Fibroblast of lung (primary cell): ENCODE measurements at places on chromosomes 6 and 20. TPM values are rescaled to one million over a fixed set of nuclear protein-coding genes. Genes with fewer than 3 reads are reported as not detected.
A peak's percentile ranks its signal among the peaks of the same experiment; 100 is the strongest.

- no peak for DNase-seq
Observed at GRCh38 chr6:2229742-2230141, 15.7 kb downstream of the GMDS start.

DNA sequence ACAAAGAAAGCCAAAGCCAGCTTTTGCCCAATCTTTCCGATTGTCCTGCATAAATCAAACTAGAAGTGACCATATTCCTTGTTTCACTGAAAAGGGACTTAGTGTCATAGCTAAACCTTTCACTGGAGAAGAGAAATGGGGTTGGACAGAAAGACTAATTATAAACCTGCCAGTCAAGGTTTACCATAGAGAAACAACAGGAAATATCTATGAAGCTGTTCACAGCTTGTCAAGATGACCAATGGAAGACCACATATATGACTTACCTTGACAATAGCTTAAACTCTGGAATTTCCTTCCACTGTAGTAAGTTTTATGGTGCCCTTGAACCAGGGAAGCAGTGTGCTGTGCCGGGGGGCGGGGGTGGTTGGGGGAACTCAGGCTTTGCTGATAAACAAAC is 107.7 kb upstream of the PHACTR1 start:
- DNase-seq = no peak

DNA sequence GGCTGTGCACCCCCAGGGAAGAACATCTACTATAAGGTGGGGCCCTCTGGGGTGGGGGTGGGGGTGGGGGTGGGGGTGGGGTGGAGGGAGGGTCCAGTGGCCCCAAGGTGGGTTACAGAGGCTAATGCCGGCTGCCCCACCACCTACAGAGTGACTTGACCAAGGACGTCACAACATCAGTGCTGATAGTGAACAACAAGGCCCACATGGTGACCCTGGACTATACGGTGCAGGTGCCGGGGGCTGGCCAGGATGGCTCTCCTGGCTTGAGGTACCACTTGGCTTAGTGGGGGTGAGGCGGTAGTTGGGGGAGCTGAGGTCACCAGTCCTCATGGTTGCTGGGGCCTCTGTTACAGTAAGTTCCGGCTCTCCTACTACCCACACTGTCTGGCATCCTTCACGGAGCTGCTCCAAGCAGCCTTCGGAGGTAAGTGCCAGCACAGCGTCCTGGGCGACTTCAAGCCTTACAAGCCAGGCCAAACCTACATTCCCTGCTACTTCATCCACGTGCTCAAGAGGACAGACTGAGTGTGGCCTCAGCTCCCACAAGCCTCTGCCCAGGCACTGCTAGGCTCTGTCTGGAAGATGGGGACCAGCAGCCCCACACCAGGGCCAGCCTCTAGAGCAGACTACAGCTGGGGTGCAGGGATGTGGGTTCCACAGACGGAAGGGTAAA is 2.8 kb downstream of the GNMT start:
- no peak for DNase-seq

DNA sequence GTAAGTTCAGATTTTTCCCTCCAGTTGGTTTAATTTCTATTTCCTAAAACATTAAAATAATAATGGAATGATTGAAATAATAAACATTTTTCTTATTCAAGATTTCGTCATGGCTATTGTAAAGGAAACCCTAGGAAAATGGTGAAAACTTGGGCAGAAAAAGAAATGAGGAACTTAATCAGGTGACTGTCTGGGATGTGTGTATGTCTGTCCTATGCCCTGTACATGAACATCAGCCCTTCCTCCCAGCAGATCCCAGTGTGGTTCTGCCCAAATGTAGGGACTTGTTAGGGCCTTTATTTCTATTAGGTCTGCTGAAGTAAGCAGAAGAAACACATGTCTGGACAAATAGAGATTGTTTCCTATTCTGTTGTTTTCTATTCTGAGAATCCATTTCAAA is 13.1 kb downstream of the RIOK1 start:
- no peak for DNase-seq

DNA sequence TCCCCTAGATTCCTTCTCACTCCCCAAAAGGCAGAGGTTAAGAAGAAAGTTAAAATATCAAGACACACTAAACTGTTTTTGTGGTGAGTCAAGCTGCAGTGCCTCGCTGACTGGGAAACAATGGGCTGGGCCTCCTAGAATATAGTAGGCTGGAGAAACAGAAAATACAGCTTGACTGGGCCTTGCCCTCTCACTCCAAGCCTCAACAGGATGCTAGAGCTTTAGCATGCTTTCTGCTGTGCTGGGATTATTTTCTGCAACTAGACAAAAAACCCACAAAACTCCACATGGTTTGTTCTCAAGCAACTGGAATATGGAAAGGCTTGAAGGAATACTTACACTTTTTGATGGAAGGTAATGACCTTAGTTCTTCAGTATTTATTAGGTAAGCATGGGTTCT is 27.9 kb downstream of the FOXO3 start:
- peak; percentile 76 for DNase-seq

- DNase-seq = no peak
Observed at GRCh38 chr6:155325700-155326516, 11.6 kb upstream of the TFB1M start.

The SRSF12 gene
- total RNA-seq = 0.33 and 0.51 TPM in 2 replicates

The TAB2 gene
- total RNA-seq = 18.7 and 27.2 TPM in 2 replicates

The CAGE1 gene
- total RNA-seq = under 0.01 and 0.17 TPM in 2 replicates

The SOX4 gene
- 38.1 and 41.9 TPM in 2 replicates for total RNA-seq

- DNase-seq = peak; percentile 78
Observed at GRCh38 chr20:35619196-35620095, 3.8 kb downstream of the SPAG4 start.

DNA sequence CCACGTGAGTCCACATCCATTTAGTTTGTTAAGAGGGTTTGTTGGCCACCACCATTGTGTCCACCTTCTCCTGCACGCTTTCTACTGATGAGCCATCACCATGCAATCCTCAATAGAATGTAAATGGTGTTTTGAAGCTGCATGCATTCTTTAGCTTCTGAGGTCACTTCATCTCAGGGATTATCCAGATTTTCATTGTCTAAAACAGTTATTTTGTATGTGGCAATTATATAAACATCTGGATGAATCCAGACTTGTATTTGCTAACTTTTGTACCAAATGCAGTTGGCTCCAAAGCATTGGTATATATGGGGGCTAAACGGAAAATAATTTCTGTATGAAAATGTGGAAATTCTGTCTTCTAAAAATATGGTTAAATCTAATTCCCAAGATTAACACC is 231.2 kb upstream of the ARID1B start:
- no peak for DNase-seq

- DNase-seq = peak; percentile 74
Observed at GRCh38 chr6:45436544-45437438, 59.1 kb upstream of the SUPT3H start.

The SYCP2 gene
- 0.51 and 1.2 TPM in 2 replicates for total RNA-seq

The SOX18 gene
- not detected in 2 replicates for total RNA-seq

DNA sequence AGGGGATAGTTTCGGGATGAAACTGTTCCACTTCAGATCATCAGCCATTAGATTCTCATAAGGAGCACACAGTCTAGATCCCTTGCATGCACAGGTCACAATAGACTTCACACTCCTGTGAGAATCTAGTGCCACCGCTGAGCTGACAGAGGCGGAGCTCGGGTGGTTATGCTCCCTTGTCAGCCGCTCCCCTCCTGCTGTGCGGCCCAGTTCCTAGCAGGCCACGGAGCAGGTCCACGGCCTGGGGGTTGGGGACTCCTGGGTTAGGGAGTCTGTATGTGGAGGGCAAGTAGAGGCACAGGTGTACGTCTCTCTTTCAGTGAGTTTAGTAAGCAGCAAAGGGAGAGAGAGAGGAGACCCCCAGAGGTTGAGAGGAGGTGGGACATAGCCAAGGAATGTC is 30.5 kb upstream of the MDFI start:
- no peak for DNase-seq
